Vagina (tissue), 2 donors: ENCODE measurements at places on chromosomes 1 and 21.

DNA sequence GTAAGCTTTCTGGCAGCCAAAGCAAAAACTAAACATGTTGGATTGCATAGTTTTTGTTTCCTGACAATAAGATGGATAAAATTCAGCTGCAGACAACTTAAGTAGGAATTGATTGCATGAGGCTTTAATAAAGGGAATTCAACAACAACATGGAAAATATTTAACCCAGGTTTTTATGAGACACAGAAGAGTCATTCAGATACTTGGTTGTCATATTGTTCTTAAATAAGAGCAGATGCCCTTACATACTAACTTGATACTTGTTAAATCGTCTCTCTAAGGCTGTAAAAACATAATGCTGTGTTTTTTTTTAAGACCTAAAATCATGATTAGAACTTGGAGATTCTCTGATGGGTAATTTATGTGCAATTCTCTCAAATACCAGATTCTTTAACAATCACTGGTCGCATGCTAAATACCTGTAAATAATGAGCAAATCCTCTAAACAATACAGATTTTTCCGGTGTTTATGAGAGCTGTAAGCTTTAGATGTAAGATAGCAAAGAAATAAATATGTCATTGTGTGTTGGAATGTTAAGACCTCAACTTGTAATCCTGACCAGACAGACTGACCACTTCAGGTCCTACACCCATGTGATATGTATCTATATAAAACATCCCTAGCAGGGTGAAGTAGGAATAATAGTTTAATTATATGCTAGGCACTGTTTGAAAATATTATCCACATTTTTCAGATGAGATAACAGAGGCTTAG lies 37.8 kb upstream of the CD34 start:
- no peak for DNase-seq

DNA sequence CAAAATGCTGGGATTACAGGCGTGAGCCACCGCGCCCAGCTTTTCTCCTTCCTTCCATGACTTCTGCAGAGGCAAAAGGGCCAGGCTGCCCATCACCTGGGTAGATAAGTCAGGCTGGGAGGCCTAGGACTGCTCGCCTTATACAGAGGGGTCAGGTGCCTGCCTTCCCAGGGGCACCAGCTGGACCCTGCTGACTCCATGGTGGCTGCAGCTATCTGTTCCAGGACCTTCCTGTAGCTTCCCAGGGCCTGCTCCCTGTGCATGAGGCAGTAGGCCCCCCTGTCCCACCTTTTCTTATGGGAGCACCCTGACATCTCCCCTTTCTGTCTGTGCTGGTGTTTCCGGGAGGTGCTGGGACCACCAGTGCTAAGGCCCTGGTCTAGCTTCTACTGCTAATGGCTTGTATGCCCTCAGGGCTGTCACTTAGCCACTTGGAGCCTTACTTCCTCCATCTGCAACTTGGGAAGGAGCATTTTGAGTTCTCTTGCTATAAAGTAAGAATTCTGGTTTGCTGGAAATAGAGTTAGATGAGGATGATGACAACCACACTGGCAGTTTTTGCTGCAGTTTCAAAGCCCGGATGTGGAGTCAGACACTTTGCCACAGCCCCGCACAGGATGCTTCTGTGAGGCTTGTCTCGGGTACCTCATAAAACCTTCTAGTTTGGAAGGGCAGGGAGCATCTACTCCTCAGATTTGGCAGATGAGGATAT lies 14.4 kb downstream of the SOX13 start:
- no peak for DNase-seq

- DNase-seq: no peak
Observed at GRCh38 chr1:114386129-114387009, 124.6 kb downstream of the TRIM33 start.

- DNase-seq: no peak
Observed at GRCh38 chr1:47578026-47578720, 140.3 kb downstream of the FOXD2 start.

DNA sequence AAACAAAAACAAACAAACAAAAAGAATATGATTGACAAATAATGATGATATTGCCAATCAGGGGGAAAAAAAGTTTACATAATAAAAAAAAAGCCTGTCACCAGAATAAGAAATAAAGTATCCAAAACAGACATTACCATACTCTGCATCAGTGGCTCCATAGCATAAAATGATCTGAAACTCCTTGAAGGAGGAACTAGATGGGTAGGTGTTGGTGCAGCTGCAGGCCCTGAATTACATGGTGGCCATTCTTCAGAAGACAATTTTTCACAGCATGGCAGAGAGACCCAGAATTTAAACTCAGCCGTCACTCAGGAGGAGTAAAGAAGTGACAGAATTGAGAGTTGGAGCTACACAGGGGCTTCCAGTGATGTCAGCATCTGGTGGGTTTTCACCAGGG lies 60.2 kb downstream of the GLUL start:
- DNase-seq: no peak

GRCh38 chr1:26848941-26849774 lies 13.8 kb upstream of the SFN start:
- DNase-seq: no peak
